ENCODE measurements at places on chromosomes 1 and 21.

DNA sequence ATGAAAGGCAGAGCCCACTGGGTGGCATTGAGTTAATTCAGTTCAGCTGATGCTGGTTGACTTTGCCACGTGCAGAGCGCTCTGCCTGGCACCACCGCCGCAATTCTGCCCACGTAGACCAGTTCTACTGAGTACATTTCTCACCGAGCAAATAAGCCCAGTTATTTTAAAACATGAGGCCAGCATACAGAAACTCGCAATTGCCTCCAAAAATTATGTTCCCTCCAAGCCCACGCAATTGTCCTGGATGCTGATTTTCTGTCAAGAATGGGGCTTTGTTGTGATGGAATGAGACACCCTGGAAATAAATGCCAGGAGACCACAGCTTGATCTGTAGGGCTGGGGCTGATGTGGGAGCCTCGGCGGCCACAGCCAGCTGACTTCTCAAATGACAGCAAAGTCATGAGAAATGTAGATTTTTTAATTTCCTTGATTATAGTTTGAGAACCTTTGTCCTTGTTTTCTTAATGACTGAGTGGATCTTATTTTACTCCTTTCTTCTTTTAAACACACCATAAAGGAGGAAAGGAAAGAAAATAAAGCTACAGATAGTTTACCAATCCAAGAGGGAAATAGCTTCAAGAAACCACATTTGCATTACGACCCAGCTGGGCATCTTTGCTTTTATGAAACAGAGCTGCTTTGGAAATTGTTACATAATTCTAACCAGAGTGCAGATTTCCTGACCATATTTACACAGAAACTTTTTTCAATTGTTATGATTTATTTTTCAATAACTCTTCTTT is 11.6 kb upstream of the PARP1 start:
- DNase-seq, result no peak

DNA sequence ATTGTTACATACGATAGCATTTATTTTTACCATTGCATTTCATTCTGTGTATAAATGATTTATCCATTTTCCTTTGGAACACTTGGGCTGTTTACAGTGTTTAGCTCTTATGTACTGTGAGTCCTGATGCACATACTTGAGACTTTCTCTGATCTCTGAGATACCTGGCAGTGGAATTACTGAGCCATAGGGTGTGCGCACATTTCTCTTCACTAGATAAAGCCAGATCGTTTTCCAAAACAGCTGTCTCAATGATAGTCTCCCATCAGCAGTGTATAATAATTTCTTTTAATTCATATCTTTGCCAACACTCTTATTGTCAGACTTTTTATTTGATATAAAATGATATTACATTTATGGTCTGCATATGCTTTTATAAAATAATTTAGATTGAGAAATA is 66.2 kb downstream of the VPS13D start:
- no peak for DNase-seq

DNA sequence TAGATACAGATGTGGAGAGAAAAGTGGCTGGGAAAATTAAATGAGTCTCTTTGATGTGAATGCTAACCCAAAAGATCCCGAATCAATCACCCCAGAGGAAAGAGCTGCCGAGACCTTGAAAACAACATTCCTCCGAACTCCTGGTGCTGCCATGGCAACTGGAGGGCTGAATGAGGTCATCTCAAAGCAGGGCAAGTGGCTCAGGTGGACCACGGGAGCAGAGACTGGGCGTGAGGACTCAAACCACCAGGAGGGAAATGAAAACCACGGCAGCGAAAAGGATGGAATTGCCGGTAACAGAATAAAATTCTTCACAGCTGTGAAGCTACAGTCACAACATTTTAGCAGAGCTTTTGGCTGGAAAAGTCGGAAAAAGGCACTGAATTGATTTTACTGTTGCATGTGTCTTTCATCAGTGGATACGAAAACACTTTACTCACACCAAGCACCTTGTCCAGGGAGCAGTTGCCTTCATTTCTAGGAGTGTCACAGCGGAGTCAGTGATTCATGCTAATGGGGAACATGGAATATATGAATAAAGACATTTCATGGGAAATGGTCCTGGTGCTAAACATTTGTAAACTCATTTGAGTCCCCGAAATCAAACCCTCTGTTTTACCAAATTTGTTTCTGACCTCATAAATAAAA is 23.2 kb upstream of the BECN2 start:
- DNase-seq, result no peak

DNA sequence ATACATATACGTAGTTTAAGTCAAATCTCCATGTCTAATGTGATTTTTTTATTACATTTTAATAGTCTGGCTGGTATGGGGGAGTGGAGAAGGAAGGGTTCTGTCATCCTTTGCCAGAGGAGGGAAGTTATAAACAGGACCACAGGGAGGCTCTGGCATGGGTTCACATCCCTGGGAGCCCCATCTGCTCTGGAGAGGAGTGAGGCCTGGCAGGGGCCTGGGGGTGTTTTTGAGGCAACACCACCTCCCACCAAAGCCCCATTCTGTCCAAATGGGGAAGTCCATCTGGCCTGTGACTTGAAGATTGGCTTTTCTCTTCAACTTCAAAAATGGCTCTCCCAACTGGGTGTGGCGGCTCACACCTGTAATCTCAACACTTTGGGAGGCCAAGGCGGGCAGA is 15.8 kb downstream of the DISP3 start:
- DNase-seq, result no peak

DNA sequence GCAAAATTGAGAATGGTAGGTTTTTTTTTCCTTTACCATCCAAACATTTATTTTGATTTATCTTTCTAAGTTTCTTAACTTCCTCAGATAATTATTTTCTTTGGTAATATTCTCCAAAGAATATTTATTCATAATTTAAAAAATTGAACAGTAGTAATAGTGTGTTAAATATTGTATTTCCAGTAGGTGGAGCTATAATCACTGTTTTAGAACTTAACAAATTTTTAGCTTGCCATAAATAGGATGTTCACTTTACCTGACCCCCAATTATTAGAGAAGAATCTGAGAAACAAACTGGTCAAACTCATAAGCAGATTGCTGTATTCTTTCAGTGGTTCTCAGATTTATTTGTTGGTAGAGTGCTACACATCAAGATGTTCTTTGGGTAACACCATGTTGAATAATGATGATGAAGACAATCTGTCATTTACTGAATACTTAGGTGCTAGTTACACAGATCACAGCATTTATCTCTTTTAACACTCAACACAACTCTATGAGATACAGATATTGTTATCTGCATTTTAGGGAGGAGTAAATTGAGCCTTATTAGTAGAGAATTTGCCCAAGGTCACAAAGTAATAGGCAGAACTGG is 82.4 kb upstream of the GPR88 start:
- no peak for DNase-seq

GRCh38 chr1:181318858-181319235 is 164.5 kb upstream of the CACNA1E start:
- DNase-seq, result no peak

All from activated T-cell treated with anti-CD3 and anti-CD28 coated beads for 1 hour (primary cell).